ENCODE measurements at places on chromosomes 3 and 15.

GRCh38 chr15:95919460-95919859 is 411.0 kb upstream of the NR2F2 start:
- DNase-seq: no peak

DNA sequence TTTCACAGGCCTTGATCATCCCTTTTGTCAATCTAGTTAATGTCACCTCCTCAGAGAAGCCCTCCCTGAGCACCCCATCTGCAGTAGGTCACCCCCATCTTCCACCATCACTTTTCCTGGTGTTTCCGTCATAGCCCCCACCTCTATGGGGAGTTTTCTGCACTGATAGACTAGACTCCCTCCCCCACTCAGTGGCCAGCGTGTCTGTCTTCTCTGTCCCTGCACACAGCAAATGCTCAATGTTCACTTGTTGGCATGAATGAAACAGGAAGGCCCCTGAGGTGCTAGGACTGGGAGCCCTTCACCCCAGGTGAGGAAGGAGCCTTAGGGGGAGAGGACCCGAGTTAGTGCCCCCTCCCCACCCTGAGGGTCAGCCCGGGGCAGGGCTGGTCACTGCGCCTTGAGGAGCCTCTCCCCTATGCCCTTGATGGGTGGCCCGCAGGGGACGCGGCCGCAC is 15.8 kb upstream of the FANCD2 start:
- DNase-seq: no peak

- DNase-seq: no peak
Observed at GRCh38 chr3:31516757-31517156, 16.0 kb upstream of the STT3B start.

GRCh38 chr3:173140986-173141385 is at the start of gene SPATA16:
TSS of gene SPATA16 (minus strand) at chr3:173141235. CDS start at chr3:173117731, 23,504 bp downstream.
- no peak for DNase-seq

- DNase-seq: no peak
Observed at GRCh38 chr15:87569581-87569980, 687.0 kb downstream of the NTRK3 start.

- DNase-seq: no peak
Observed at GRCh38 chr15:71400294-71400693, 285.0 kb downstream of the THSD4 start.

DNA sequence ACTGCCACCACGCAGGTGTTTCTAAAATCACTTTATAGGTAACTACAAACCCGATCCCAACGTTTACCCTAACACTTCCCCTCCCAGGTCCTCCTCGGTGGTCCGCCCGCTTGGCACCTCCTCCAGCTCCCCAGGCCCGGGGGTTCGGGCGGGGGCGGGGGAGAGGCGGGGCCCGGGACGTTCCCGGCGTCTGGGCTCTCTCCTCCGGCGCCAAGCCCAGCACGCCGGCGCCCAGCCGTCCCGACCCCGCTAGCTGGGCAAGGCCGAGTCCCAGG is 562 bp downstream of the CGGBP1 start:
- DNase-seq: no peak

DNA sequence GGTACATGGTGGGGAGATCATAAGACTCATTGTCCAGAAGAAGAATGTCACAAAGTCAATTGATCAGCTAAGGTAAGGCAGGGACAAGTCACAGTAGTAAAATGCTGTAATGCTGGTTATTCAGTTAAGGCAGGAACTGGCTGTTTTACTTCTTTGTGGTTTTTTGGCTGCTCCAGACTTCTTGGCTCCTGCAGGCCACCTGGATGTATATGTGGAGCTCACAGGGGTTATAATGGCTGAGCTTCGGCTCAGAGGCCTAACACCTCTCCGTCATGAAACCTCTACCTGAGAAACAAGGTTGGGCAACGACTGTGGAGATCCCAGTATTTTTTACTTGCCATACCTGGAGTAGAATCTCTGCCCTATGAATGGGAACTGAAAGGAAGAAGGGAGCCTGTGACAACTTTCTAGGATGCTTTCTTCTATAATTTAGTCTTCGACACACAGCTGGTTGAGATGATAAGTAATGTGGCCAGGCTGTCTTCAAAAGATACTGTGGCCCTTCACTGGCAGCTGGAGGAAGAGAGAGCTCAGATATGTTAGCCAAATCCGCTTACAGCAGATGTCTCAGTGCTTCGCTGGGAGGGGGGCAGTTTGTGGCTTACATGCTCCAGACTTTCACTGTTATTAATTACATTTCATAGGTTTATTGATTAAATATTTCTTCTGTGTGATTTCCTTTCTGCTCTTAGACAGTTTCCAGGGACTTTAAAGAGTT is 887.8 kb downstream of the IGSF11 start:
- no peak for DNase-seq

GRCh38 chr3:182105875-182106274 is 394.1 kb downstream of the SOX2 start:
- no peak for DNase-seq

DNA sequence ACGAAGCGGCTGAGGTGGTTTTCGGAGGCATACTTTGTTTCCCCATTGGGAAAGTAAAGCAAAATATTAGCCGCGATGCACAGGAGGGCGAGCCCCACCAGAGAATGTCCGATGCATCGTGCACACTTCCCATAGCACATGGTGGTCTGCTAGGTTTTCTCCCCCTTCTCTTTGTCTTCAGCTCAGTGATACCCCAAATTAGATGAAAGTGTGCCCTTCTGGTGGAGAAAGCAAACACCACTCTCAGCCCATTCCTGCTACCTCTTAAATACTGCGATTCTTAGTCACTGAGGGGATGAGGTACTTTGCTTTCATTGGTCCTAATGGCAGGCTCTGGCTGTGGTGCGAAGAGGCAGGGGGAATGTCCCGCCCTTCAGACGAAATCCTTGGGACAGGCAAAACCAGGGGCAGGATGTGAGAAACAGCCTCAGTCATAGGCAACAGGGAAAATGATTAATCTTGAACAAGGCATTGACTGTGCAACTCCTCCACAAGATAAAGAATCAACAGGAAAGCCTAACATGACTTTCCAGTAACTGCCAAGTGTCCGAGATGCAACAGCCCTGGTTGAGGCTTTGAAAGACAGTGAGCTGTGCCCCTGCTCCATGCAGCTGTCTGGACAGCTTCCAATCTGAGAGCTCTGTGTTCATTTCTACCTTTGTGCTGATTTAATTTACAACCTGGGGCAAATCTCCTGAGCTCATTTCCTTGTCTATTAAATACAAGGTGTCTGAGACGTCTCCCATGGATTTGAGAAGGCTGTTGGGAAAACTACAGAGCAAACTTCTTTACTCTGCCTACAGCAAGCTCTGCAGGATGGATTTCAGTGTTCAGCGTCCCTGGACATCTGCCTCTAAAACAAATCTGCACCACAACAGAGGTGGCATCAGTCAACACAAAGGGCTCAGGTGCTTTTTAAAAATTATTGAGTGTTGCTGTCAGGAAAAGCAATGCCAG is at the start of gene TM4SF1:
TSS of gene TM4SF1 (minus strand) at position 242 of the 957 bp plus-strand sequence. CDS start at position 140, 102 bp downstream.
- DNase-seq: no peak

DNA sequence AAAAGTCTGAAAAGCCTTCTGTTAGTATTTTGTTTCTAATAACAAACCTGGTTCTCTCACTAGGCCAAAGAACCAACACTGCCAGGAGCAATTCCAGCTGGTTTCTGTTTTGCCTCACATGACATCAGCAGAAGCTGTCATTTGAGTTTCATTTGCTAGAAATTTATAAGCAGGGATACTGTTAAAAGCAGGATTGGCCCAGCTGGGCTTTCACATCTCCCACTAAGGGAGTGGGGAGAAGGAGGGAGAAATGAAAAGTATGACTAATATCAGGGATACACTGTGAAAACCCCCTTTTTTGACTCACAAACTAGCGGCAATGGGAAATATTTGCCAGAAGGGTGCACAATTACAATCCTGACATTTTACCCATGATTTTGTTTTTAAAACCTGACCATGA is 5.3 kb downstream of the CCDC80 start:
- DNase-seq: no peak

DNA sequence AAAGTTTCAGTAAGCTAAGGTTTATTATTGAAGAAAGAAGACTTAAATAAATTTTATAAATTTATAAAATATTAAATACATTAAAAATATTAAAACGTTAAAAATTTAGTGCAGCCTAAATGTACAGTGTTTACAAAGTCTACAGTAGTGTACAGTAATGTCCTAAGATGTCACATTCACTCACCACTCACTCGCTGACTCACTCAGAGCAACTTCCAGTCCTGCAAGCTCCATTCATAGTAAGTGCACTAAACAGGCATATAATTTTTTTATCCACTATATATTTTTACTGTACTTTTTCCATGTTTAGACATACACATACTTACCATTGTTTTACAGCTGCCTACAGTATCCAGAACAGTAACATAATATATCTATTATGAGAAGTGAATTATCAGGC is 51.5 kb downstream of the TJP1 start:
- DNase-seq: no peak

DNA sequence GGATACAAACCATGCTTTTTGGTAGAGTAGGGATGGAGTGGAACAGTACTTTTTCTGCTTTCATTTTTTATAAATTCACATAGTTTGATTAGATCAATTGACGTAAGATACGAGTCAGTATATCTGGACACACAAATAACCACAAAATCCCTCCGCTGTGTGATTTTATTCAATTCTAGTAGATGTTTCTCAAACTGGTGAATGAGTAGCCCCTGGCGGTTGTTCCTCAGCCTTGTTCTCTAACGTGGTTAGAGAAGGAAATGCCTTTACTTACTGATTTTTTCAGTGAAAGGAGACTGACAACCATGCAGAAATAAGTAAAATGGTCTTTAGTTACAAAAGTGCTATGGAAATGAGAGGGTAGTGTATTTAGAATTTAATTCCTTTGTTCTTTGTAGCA is 161.0 kb downstream of the TCF12 start:
- no peak for DNase-seq

- no peak for DNase-seq
Observed at GRCh38 chr15:52427804-52428203, 100.9 kb downstream of the MYO5A start.

DNA sequence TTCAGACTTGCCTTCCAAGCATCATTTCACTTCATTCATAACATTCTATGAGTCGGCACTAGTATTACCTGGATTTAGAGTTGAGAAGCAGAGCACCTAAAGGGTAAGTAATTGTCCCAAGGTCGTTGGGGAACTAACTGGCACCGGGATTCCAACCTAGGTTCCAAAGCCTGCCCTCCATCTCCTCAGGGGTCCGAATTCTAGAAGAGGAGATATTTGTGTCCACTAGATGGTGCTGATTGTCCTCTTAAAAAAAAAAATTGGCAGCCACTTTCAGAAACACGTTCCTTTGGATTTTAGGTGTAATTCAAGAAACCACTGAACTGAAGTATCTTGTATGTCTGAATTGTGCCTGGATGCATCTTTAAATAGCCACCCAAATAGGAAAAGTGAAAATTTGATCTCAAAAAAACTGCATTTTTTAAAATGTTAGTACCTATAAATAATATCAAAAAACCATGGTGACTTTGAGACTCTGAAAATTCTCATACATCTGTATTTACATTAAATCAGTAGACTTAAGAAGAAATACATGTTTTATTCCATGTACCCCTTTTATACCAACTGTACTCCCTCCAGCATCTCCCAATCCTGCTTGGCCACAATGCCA is 3.9 kb upstream of the FSIP1 start:
- DNase-seq: no peak

GRCh38 chr3:67357610-67358458 is 296.6 kb downstream of the SUCLG2 start:
- DNase-seq: no peak

GRCh38 chr15:41080144-41080543 is 35.9 kb downstream of the INO80 start:
- DNase-seq: no peak

DNA sequence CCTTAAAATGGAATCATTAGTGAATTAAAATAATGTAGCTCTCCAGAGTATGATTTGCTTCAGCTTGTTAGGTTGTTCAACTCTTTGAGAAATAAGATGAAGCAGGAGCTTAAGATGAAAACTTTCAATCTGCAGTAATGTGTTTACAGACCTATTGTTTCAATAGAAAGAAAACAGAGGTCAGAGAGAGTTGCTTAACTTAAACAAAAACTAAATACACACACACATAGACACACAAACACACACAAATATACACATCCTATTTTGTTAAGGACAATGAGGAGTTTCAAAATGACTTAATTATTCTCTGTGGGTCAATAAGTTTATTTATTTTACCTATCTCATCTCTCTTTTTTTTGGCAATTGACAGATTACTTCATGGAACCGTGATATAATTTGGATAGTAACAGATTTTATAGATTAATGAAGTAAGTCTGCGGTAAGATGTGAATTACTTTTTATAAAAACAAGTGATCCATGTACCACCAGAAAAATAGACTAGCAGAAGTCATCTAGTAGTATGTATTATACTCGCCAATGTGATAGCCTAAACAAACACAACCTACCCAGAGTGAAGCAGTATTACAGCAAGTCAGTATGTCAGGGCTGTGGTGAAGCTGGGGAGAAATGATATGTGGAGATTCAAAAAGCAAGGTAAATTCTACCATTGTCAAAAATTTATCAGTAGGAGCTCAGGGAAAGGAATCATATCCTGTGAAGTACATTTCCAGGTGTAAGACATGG is 76.7 kb upstream of the DCBLD2 start:
- no peak for DNase-seq

DNA sequence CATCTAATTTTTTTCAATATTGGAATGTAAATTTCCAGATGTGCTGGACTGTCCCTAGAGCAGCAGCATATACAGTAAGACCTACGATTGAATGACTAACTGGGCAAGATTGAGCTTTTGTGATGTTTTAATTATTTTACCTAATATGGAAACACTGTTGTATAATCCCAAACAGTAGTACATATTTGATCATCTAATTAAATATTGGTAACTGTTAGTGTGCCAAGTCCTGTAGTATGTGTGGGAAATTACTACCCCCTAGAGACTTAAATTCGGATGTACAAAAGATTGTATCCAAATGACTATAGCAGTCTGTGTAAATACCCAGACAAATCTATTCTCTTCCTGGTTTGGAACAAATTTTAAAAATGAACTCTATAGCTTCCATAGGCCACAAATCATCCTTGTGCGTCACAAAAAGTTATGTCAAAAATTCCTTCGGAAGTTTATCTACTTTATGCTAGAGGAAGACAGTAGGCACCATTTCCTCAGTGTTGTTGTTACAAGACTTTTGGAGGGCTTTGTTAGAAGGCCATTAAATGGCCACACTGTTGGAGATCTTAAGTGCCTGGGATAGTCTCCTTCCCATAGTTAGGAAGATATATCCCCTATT is 41.6 kb downstream of the NKIRAS1 start:
- DNase-seq: no peak

DNA sequence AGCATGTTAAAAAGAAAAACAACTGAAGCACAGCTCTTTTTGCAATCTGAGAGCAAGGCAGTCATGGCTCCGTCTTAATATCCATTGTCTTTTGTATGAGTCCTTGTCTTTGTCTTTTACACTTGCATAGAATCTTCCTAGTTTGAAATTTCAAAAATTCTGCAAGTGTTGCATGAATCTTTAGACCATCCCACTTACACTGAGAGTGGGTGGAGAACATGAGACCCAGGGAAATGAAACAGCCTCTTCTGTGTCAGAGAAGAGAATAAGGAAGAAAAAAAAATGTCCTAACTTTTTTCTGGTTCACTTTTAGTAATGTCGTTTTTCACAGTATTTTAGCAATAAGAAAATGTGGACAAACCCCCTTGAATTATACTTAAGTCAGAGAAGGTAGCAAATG is 12.1 kb upstream of the DCLK3 start:
- no peak for DNase-seq

GRCh38 chr3:150755902-150756301 is 7.1 kb downstream of the SIAH2 start:
- no peak for DNase-seq

GRCh38 chr3:98770261-98771039 is 7.3 kb downstream of the ST3GAL6 start:
- no peak for DNase-seq
